T-helper 9 cell (primary cell): ENCODE measurements at places on chromosomes 4 and X.

DNA sequence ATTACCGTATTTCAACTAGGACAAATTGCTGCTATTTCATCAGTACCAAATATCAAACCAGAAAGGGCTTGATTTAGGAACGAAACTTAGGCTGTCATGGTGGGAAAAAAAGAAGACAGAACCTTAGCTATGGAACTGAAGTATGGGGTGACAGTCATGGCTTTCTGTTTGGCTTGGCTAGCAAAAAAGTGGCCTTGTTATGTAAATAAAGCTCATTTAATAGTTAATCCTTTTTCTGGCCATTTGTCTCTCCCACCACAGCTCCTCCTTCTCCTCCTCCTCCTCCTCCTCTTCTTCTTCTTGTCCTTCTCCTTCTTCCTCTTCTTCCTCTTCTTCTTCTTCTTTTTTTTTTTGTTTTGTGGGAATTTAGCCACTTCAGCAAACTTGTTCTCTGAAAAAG lies 434.7 kb upstream of the NDST4 start:
- DNase-seq, result no peak

DNA sequence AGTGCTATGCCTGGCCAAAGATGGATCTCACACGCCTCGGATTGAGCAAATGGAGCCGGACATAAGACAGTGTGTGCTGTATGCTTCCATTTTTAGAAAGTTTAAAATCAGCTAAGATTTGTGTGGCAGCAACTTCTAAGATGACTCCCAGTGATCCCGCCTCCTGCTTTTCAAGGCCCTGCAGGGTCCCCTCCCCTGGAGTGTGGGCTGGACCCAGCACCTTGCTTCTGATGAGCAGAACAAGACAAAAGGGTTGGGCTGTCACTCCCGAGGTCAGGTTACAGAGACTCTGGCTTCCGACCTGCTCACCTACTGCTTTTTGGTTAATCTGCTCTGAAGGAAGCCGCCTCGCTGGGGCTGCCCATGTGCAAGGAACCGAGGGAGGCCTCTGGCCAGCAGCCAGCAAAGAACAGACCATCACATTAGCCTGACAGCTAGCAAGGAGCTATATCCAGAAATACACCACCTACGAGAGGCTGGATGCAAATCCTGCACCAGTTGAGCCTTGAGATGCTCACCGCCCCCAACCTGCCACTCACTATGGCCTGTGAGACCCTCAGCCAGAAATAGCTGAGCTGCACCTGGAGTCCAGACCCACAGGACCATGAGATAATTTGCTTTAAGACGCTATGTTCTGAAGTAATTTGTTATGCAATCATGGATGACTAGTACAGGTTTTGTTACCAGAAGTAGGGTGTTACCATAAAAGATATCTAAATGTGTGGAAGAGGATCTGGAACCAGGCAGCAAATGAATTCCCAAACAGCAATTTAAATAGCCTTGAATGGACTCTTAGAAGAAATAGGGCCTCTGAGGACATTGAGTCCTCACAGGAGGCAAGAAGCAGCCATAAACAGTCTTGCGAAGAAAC lies 47.6 kb downstream of the CRMP1 start:
- DNase-seq, result no peak

GRCh38 chrX:47214435-47215077 lies 3.9 kb upstream of the CDK16 start:
- DNase-seq, result no peak

GRCh38 chr4:33714971-33715370 lies 2529.3 kb downstream of the ARAP2 start:
- no peak for DNase-seq

DNA sequence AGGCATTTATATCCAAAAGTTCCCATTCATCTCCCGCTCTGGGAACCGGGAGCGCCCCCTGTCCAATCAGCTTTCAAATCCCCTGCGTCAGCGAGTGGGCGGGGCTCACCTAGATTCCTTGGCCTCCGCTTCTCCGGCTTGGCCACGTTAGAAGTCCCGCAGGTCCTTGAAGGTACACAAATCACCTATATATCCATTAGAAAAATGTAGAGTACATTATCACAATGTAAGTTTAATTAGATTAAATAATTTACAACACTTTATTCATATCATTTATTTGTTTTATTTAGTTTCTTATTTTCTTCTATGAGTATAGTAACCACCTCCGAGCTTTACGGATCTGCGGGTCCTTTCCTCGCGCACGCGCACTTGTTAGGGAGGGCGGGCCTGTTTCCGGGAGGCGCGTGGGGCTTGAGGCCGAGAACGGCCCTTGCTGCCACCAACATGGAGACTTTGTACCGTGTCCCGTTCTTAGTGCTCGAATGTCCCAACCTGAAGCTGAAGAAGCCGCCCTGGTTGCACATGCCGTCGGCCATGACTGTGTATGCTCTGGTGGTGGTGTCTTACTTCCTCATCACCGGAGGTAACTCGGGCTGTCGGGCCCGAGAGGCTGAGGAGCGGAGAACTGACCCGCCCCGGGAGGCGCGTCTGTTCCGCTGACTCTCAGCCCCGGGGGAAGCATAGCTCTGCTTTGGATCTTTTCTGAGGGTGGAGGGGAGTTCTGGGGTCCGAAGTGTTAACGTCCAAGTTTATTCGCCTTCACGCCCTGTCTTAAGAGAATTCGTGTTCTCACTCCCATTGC lies at the start of gene OSTC:
Gene OSTC (plus strand): TSS at position 388 of the 802 bp plus-strand sequence. CDS start 57 bp downstream, at position 445.
- peak; percentile 90 for DNase-seq

DNA sequence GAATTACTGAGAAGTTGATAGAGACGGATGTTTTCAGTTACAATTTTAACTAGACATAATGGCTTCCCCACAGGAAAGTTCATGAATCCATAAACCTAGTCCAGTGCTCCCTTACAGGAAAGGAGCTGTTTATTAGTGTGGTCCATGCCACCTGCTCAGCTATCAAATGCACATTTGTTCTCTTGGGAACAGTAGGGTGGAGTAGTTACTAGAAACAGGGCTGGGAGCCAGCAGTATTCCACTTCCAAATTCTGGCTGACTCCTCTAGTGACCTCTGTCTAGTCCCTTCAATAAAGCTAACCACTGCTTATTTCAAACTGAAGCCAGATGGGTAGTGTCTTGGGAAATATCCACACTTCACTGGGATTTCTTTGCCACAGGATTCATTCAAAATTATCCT lies 88.4 kb upstream of the TLL1 start:
- no peak for DNase-seq

GRCh38 chrX:119486745-119487144 lies 18.5 kb downstream of the SLC25A5 start:
- no peak for DNase-seq

DNA sequence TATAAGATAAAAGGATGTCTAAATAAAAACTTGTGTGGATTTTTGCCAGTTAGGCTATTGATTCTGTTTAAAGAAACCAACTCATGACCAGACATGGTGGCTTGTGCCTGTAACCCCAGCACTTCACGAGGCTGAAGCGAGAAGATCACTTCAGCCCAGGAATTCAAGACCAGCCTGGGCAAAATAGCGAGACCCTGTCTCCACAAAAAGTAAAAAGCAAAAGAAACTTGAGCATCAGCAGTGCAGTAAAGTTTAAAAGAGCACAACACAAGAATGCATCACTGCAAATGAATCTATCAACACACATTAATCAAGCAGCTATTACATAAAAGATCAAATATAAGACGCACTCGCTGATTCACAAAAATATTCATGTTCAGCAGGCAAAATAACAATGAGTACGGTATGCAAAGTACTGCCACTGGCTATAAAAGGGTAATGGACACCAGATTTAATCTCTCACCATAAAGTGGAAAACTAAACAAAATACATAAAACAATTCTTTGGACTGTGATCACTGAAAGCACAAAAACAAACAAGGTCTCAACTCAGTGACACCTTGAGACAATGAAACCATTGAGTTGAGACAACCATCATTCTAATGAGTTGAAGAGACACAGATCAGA lies 41.3 kb downstream of the LRBA start:
- DNase-seq, result no peak

- DNase-seq, result no peak
Observed at GRCh38 chr4:79325864-79326328, at the start of gene NAA11. Gene NAA11, minus strand, starts transcription at chr4:79326061. Its CDS starts 184 bp downstream, at chr4:79325877.

GRCh38 chr4:112170451-112170993 lies 25.3 kb downstream of the FAM241A start:
- no peak for DNase-seq

- no peak for DNase-seq
Observed at GRCh38 chr4:139684351-139684750, 18.7 kb downstream of the MGST2 start.

GRCh38 chr4:120692964-120693363 lies 229.6 kb downstream of the PRDM5 start:
- no peak for DNase-seq

DNA sequence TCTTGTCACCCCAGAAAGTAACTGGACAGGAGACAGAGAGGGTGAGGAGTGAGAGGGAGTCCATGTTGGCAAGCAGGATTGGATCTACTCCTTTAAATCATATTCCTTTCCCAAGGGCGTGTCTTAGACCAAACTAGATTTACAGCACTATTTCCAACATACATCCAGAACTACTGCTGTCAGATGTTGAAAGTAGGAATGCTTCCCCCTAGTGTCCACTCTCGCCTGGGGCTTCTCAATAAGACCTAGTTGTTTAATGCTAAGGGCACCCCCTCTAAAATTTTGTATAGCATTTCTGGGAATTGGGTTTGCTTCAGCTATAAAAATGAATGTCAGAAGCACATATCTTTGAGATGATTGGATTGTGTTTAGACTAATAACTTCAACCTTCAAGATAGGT lies 13.3 kb downstream of the OFD1 start:
- DNase-seq, result no peak

DNA sequence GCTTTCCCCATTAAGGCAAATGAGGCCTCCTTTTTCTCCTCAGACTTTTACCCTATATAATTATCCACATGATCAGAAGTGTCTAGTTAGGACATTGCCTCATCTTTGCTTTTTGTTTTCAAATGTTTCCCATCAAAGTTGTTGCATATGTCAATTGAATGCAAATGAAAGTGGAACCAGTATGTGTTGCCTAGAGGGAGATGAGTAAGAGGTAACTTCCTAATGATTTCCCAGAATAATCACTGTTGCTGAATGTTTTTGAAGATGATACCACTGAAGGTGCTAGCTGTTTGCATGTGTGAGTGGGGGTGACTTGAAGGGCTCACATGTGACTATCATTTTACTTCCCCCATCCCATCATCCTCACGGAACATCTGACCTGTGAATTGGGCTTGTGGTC lies 33.9 kb downstream of the PAK3 start:
- no peak for DNase-seq

DNA sequence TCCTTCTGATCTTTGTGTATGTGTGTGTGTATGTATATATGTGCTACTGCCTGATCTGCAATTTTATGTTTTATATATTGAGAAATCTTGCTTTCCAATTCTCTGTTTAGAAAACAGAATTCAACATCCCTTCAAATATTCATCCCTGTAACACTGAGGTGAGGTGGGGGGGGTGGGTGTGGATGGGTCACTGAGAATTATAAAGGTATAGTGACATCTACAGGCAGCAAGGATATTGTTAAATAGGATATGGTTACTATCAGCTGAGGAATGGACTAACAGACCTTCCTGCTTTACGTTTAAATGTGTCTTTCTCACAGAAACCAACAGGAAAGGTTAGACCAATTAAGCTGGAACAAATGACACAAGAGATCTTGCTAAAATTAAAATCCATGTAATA lies 19.0 kb upstream of the MAGEB2 start:
- DNase-seq, result no peak

GRCh38 chr4:48557478-48557877 lies 67.4 kb downstream of the ZAR1 start:
- DNase-seq, result no peak

GRCh38 chrX:10893366-10893765 lies 217.8 kb upstream of the HCCS start:
- DNase-seq, result no peak

- DNase-seq, result no peak
Observed at GRCh38 chrX:154468217-154468616, 10.1 kb downstream of the PLXNA3 start.

- no peak for DNase-seq
Observed at GRCh38 chr4:136637071-136637777, 895.1 kb downstream of the PCDH18 start.

GRCh38 chr4:177281351-177281909 lies 28.2 kb upstream of the NEIL3 start:
- DNase-seq, result no peak

DNA sequence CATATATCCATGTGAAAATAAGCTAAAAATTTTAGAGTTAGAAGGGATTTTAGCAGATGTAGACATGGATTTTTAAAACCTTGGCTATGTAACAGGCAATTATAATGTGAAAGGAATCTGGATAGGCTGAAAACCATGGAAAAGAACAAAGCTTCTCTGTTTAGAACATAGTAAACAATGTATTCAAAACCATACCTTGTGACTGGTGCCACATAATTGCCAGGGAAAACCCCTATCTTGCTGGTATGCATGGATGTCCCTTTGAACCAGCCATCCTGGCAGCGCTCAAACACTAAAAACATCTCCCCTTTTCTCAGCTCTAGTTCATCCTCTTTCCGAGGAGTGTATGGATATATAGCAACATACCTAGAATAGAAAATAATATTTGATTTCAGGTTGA lies 110.6 kb upstream of the CBR4 start:
- DNase-seq, result no peak

- DNase-seq, result no peak
Observed at GRCh38 chr4:26161030-26161824, 159.6 kb upstream of the RBPJ start.

DNA sequence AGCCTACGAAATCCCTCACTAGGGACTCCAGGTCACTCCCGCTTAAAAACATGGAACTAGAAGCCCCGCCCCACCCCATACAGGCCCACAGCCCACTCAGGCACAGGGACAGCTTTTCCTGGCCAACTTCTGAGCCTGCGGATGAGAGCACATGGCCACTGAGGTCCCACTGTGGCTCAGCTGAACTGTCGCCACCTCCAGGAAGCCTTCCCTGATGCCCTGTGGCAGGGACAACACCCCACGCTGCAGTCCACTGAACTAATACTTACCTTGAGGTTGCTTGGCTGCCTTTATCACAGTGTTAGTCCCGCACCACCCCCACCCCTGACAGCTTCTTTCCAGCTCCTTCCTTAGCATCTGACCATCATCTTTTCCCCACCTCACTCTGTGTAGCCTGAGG lies 39.3 kb upstream of the MAN2B2 start:
- no peak for DNase-seq

DNA sequence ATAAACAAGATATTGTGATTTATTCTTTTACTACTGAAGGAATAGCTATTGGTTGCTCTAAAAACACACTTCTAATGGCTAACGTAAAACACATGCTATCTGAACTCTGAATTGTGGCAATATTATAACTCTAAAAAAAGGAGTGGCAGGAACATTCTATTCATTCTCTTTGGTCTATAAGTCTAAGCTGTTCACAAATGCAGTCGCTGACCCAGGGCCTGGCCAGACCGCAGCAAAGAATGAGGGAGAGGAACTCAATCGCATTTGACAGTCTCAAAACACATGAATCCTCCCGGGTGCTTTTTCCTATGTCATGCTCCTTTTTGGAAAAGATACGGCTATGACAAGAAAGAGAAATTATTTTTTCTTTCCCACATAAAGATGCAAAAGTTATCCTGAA lies 651.6 kb upstream of the PITX2 start:
- DNase-seq, result no peak

- DNase-seq, result no peak
Observed at GRCh38 chr4:122091836-122092405, 60.2 kb upstream of the BLTP1 start.
